MV-4-11 (cell line): ENCODE measurements at places on chromosomes 12 and 14.
A peak's percentile ranks its signal among the peaks of the same experiment; 100 is the strongest.

DNA sequence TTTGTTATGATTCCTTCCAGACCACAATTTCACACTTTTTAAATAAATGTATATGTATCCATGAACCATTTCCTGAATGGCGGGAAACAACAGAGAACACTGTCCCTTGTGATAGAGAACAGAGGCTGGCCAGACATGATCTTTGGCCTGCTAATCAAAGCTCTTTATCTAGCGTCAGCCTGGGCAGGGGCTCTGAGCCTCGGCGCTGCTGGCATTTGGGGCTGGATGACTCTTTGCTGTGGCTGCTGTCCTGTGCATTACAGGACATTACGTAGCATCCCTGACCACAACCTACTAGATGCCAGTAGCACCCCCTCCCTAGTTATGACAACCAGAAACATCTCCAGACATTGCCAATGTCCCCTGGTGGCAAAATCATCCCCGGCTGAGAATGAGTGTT, 77.7 kb downstream of the DNAH10 start:
- no peak for DNase-seq

DNA sequence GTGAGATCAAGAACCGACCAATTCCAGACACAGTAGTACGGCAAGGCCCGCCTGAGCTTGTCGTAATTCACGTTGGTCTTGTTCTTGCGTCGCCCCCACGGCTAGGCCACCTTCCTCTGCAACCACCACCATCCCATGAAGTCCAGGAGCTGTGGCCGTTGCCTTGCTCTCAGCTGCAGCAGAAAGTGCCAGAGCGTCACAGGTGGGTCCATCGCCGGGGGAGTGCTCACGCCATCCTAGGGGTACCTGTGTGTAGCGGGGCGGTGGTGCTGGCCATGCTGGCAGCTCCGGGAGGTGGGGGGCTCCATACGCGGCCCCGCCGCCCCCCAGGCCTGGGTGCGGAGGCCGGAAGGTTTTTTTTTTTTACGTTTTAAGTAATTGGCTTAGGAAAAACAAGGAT, 23.1 kb downstream of the TMEM121 start:
- no peak for DNase-seq

- peak; percentile 36 for DNase-seq
Measured at GRCh38 chr14:54175298-54175942, 218.8 kb upstream of the BMP4 start.

DNA sequence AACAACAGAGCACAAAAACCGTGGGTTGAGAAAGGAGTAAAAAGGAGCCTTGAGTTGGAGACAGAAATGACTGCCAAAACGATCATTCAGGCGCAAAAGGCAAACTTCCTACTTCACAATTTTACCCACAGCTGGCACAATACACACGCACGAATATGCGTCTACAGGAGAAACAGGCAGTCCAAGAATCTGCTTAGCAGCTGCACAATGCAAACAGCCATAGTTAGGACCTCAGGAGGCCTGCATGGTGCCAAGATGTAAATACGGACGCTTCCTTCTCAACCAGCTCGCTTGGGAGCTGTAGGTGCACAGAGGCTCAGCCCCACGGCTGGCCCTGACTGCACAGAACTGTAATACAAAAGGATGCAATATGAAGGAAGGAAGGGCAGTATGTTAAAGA, 250.1 kb upstream of the CAND1 start:
- no peak for DNase-seq

GRCh38 chr12:2366711-2367110, 313.9 kb downstream of the CACNA1C start:
- no peak for DNase-seq

- no peak for DNase-seq
Measured at GRCh38 chr12:31231611-31232360, 94.2 kb downstream of the SINHCAF start.

DNA sequence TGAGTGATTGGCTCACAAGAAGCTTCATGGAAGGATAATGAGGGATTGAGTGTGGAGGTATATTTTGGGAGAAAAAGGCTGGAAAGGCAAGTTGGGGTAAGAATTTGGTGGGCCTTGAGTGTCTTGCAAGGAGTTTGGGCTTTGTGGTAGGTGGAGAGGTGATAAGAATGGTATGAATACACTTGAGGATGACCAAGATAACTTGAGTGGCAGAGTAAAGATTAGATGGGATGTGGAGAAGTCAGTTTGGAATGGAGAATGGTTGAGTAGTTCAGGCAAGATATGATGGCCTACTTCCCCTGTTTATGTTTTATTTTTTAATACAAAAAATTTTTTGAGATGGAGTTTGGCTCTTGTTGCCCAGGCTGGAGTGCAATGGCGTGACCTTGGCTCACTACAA, 9.1 kb downstream of the ADCK1 start:
- no peak for DNase-seq

DNA sequence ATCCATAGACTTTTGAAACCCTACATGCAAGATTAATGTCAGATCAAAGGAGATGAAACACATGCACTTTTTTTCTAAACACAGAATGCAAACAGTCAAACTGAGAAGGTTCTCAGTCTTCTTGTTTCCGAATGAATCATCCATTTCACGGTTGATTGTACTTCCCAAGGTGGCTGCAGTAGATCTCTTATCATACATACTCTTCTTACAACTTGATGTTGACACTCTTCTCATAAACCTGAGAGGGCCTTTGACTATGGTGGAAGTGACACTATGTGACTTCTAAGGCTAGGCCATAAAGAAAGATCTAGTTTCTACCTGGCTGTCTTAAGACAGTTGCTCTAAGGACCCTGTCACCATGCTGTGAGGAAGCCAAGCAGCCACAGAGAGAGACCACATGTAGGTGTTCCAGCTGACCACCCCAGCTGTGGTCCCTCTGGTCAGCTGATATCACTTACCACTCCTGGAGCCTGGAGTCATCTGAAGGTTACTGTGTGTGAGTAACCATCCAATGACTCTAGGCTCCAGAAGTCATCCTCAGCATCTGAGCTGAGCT, 67.2 kb upstream of the HMGA2 start:
- no peak for DNase-seq

GRCh38 chr14:71119832-71120231, 212.6 kb downstream of the PCNX1 start:
- no peak for DNase-seq

GRCh38 chr14:68292441-68293215, 473.0 kb downstream of the RAD51B start:
- DNase-seq: no peak

DNA sequence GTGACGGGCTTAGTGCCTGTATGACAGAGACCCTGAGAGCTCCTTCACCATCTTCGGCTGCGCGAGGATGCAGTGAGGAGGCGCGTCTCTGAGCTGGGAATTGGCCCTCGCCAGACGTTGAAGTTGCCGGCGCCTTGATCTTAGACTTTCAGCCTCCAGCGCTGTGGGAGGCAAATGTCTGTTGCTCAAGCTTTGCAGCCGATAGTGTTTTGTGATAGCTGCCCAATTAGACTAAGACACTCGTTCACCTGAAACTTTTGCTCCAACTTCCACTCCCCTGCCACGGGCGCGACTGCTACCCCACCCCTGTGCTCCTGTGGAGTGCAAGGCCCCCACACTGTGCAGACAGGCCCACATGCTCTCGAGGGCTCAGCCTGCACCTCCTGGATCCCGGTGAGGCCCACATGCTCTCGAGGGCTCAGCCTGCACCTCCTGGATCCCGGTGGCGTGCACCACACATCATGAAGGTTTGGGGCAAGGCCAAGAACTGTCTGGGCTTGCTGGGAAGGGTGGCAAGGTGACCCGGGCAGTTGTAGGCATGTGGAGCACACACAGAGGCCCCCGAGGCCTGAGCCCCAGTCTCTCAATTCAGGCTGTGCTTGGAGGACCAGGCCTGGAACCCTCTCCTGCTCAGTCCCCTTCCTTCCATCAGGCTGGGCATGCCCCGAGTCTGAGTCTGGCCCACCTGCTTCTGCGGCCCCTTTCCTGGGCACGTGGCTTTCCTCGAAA, 324.6 kb downstream of the TMEM121 start:
- no peak for DNase-seq

GRCh38 chr14:91302391-91302790, 57.9 kb upstream of the GPR68 start:
- DNase-seq: no peak

- no peak for DNase-seq
Measured at GRCh38 chr12:118073768-118074167, 12.8 kb upstream of the WSB2 start.

DNA sequence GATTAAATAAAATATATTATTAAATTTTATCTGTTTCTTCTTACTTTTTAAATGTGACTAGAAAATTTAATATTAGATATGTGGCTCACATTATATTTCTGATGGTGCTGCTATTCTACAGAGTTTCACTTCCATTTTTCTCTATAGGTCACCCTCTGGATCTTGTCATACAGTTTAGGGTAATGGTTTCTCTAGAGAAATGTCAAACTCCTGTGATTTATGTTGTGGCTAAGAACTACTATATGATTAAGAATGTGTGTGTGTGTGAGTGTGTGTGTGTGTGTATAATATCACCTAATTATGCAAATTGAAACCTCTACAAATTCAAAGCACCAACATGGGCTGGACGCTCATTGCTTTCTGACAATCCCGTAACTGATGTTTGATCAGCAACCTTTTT, 325.9 kb downstream of the ADAMTS20 start:
- peak; percentile 96 for DNase-seq

- no peak for DNase-seq
Measured at GRCh38 chr12:26628234-26628633, 204.8 kb downstream of the ITPR2 start.

- no peak for DNase-seq
Measured at GRCh38 chr14:53979747-53980642, 23.4 kb upstream of the BMP4 start.

DNA sequence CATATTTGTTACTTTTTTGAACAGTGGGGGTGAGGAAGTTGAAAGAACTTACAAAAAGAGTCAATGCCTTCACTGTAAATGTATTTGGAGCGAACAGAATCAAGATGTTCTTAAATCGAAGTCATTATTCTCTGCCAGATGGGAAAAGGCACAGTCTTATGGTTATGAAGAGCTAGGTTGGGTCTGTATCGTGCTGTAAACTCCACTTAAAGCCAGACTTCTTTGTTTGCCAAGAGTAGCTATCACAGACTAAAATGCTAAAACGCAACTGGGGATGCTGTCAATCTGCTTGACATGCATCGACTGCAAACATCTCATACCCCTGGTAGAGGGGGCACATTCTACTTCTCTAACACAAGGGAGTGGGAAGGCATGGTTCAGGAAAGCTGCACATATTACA, 160.4 kb downstream of the DACT1 start:
- no peak for DNase-seq

DNA sequence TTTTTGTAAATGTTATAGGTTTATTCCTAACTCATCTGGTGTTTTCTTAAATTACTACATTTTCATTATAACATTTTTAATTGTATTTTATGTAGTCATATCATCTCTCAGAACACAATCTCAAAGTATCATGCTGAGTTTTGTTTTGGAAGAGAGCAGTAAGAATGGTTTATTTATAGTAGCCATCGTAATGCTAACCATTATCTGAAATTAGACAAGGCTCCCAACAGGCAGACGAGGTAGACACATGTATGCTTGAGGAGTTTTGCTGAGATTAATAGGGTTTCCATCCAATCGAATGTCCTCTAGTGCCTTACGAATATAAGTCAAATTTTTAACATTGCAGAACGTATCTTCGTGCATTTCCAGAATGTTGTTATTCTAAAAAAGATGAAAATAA, 9.0 kb upstream of the CCER1 start:
- no peak for DNase-seq

DNA sequence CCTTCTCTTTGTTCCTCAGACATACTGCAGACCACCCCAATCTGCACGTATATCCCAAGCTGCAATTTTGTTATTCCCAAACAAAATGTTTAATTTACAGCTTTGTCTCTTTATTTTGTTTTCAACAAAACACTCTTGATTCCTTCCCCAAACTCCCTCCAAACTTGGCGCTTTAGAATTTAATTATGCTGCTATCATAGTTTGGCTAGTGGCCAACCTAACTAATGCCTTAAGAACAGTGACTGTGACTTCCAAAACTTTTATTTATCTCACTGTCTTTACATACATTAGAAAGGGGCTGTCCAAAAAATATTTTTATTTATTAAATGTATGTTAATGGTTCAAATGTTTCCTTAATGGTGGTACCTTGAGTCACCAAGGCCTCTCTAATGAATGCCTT, 7.1 kb downstream of the TMBIM4 start:
- no peak for DNase-seq

DNA sequence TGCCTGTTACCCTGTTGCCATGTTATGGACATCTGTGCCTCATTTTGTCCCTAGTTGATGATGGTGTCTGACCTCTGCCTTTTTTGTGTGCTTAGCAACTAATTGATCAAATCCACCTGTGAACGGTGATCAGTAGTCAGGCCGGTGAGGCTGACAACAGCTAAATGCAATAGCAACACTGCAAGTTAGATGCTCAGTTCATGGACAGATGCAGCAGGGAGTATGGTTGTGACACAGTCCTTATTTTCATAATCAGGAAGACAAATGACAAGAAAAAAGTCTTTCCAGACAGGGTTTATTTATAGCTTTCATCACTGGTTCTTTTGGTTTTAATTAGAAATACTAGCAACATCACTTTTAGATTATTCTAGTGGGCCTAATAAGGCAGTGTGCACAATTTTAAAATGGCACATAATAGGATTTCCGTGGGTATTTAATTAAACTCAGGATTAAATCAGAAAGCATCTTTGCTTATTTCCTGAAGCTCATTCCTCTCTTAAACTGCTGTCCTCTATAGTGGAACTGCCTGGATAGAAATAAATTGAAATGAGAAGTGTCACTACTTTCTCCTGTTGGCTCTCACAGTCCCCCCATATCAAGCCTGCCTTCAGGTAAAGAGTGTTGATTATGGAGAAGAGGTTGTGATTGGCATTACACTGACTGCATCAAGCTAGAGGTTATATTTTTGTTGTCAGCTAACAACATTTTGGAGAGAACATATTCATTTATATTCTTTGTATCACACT, 281.1 kb upstream of the NAV3 start:
- no peak for DNase-seq
